Inflammatory macrophage treated with lipopolysaccharide for 1 hour (primary cell): ENCODE measurements at places on chromosomes 12 and 14.

GRCh38 chr12:101838628-101839323 is 8.0 kb upstream of the GNPTAB start:
- no peak for DNase-seq

DNA sequence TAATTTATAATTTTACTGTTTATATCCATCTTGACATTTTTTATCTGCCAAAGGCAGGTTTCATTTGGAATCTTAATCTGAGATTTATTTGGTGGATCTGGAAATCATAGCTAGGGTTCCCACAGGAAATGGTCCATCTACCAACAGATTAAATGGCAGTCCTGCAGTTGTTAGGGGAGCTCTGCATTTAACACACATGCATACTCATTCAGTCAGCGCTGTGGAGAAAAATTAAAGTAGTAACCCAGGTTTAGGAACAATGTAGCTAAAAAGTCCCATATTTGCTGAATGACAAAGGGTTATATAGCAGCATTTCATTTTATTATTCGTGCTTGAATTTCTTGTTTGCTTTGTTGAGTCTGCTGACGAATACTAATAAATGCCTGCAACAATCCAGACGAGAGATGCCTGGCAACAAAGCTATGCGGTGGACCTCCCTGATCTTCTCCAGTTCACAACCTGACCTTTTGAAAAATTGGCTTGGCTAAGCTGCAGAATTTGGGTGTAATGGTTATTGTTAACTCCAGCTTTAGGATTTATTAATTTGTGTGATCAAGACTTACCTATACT is 59.8 kb downstream of the MIPOL1 start:
- no peak for DNase-seq

- DNase-seq, result no peak
These were observed 12.1 kb upstream of the SLC38A2 start for GRCh38 chr12:46384451-46385309.

DNA sequence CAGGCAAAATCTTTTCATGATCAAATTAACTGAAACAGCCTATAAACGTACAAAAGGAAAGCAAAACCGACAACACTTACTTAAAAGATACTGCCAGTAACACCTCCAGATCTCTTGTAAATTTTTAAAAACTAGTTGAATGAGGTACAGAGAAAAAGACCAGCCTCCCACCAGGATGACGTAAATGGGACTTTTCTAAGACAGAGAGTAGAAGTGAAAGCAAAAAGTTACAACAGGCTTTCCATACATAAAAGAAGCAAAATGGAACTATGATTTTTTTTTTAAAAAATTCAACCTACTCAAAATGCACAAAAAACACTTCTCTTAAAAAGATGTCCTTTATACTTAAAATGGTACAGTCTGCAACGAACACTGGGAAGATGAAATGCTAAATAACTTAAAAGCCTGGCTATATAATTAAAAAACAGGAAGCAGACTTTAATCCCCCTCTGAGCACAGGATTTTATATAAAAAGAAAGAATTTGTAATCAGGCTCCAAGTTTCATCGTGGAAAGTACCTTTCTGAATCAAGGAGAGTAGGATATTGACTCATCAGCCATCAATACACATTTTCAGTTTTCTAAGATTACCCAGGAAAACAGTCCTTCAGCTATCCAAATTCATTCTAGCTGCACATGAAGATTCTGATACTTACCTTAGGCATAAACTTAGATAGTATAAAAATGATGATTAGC is 14.2 kb upstream of the MYO1A start:
- DNase-seq, result peak; percentile 96

GRCh38 chr12:84954415-84954814 is 41.8 kb upstream of the SLC6A15 start:
- DNase-seq, result no peak

- peak; percentile 65 for DNase-seq
These were observed 116.1 kb downstream of the SCARB1 start for GRCh38 chr12:124747426-124748161.

DNA sequence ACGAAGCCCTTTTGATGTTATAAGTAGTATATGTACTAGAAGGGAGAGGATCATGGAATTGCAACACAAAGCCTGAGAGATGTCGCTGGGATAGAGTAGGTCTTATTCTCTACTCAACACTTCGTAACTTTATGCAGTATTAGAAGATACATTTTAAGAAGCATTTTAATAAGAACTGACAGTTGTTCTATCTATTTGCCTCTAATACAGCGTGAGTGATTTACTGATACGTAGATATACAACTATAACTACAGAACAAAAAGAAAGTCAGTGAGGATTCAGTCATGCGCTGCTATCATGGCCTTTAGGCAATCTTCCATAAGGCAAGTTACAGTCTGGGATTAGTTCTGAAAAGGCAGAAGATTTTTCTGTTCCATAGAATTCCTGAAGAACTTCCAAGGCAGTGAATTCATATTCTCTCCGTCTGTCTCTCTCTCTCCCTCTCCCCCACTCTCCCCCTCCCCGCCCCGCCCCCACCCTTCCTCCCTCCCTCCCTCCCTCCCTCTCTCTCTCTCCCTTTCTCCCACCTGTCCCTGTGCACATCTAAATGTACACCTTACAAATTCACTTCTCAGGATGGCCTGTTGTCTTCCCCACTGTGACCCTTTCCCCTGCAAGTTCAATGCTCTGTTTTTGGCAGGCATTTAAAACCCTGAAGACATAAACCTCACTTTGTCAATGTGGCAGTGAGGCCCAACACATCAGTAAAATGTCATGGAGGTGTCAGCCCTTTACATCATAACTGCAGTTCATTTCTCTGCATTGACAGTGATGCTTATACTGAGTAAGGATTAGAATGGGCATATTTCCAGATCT is 470.6 kb downstream of the EGLN3 start:
- DNase-seq, result no peak

GRCh38 chr12:31023271-31023724 is 50.4 kb upstream of the DDX11 start:
- no peak for DNase-seq

GRCh38 chr12:25194722-25195055 is 271 bp downstream of the DNAI7 start:
- DNase-seq, result no peak
